ENCODE measurements at places on chromosomes 12 and 14.
A peak's percentile ranks its signal among the peaks of the same experiment; 100 is the strongest.

GRCh38 chr12:66665435-66665985 is 13.4 kb downstream of the GRIP1 start:
- no peaks in the 10 kb centered on the region for H3K27me3 ChIP-seq
- DNase-seq: no peak
- H3K4me3 ChIP-seq: no peak overlapping the region
- no peaks in the 10 kb centered on the region for H3K36me3 ChIP-seq
- no peaks in the 10 kb centered on the region for H3K4me1 ChIP-seq

GRCh38 chr12:132460571-132460970 is 29.4 kb upstream of the FBRSL1 start:
- no peak for DNase-seq
- H3K4me1 ChIP-seq: no peaks in the 10 kb centered on the region
- no peaks in the 10 kb centered on the region for H3K27me3 ChIP-seq
- no peak overlapping the region for H3K27ac ChIP-seq
- H3K4me3 ChIP-seq: no peak overlapping the region

- H3K27me3 ChIP-seq: no peaks in the 10 kb centered on the region
- H3K4me3 ChIP-seq: peak overlapping the region; percentile 48
- H3K27ac ChIP-seq: peak overlapping the region; percentile 100
- no peak for DNase-seq
- no peaks in the 10 kb centered on the region for H3K36me3 ChIP-seq
- H3K4me1 ChIP-seq: peaks cover 9% of the 10 kb centered on the region
Observed at GRCh38 chr12:13100605-13100881, 2.9 kb downstream of the GSG1 start.

DNA sequence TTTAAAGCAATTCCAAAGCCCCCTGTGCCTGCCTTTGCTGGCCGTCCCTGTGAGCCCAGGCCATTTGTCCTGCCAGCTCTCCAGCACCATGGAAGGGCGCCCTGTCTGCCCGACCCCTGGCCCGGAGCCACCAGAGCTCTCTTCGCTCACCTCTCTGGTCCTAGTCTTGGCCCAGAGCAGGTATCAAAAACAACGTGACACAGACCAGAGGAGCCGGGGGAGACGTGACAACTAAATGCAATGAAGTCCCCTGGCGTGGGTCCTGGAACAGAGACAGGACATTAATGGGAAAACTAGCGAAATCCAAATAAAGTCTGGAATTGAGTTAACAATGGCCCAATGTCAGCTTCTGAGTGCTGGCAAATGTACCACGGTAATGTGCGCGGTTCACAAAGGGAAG is 83.2 kb upstream of the DIO3 start:
- no peak overlapping the region for H3K27ac ChIP-seq
- peaks cover 20% of the 10 kb centered on the region for H3K27me3 ChIP-seq
- no peaks in the 10 kb centered on the region for H3K36me3 ChIP-seq
- no peak overlapping the region for H3K4me3 ChIP-seq
- no peak for DNase-seq
- H3K4me1 ChIP-seq: no peaks in the 10 kb centered on the region

GRCh38 chr14:38999949-39000348 is 103.1 kb downstream of the SEC23A start:
- H3K27ac ChIP-seq: no peak overlapping the region
- H3K4me3 ChIP-seq: no peak overlapping the region
- H3K27me3 ChIP-seq: no peaks in the 10 kb centered on the region

DNA sequence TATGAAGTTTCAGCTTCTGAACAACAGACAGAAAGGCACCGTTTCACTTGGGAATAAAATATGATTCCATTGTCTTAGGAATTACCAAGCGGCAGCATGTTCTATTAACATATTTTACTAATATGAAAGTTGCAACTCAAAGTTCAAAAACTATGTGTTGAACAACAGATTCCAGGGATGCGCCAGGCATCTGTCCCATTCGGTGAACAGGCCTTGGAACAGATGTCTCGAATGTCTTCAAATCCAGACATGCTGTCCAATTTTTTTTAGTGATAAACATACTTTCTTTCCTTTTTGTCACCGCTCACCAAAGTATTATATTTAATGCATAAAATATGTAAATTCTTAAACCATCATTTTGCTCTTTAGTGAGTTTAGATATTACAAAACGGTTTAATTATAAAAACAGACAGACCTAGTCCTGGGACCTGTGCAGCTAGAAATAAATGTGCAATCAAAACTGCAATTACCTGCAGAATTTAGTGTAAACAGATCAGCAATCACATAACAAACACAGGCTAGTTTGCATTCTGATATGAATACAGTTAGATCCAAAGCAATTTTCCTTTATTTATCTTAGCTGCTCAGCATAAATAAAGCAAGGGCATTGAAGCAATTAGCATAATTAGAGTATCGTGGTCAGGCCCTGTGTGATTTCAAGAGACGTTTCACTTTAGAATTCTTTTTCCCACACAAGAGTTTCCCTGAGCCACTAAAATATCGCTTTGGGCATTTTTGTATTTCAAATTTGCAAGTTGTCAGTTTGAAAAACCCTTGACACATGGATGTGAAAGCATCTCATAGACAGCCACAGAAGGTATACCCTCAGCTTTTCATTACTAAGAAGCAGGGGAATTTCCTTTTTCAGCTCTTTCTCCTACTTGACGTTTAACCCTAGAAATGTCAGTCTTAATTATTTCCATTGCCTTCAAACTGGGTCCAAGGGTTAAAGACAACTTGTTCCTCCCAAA is 420.8 kb downstream of the EGLN3 start:
- H3K27me3 ChIP-seq: no peaks in the 10 kb centered on the region
- no peak for DNase-seq
- H3K36me3 ChIP-seq: no peaks in the 10 kb centered on the region
- H3K4me3 ChIP-seq: no peak overlapping the region

- H3K27ac ChIP-seq: peak overlapping the region; percentile 45
- no peak overlapping the region for H3K4me3 ChIP-seq
- no peaks in the 10 kb centered on the region for H3K36me3 ChIP-seq
- peak; percentile 54 for DNase-seq
- no peaks in the 10 kb centered on the region for H3K27me3 ChIP-seq
Observed at GRCh38 chr14:93759719-93760307, 28.5 kb downstream of the PRIMA1 start.

DNA sequence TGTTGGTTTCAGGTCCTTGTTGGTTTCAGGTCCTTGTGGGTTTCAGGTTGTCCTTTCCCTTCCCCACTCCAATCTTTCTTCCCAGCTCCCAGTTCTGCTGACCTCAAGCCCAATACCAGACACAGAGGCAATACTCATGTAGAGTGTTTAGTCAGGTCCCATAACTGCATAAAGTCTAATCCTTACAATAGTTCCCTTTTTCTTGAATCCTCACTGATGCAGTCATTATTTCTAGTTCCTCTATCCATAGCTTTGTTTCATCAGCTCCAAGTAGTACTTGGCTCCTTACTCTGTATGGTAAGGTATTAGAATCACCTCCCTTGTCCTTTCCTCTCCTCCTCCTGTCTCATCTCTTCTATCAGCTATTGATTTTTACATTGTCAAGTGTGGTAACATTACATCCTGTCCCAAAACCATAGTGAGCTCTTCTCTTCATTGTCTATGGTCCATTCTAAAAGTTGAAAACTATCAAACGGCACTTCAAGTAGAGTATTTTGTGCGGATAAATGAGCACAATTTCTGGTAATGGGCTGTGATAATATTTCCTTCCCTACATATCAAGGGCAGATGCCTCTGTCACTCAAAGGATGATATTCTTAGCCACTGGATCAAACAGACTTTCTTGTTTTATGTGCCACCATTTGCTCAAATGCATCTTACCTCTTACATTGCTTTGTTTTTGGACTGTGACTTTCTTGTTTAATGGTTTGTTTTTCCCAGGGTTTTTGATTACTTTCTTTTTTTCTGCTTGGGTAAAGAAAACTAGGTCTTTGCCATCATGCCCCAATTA is 57.2 kb upstream of the JDP2 start:
- H3K27ac ChIP-seq: no peak overlapping the region
- peaks cover 4% of the 10 kb centered on the region for H3K4me1 ChIP-seq
- H3K4me3 ChIP-seq: no peak overlapping the region
- no peaks in the 10 kb centered on the region for H3K36me3 ChIP-seq
- H3K27me3 ChIP-seq: no peaks in the 10 kb centered on the region

DNA sequence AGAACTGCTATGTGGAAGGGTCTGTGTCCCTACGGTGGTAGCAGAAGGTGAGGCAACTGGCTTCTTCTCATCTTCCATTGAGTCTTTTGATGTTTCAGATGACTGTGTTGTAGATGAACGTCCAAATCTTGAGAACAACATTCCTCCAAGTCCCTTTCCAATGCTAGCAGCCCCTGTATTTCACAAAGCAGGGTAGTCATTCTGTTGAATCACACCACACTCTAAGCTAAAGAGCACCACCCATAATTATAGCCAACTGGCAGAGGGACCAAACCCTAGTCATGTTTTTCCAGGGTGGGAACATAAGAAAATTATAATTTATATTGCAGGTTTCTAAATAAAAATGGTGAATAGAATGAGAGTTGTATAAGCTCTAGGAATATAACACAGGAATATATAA is 98.7 kb downstream of the DDHD1 start:
- no peak overlapping the region for H3K27ac ChIP-seq
- H3K4me1 ChIP-seq: no peaks in the 10 kb centered on the region
- H3K4me3 ChIP-seq: no peak overlapping the region
- H3K27me3 ChIP-seq: no peaks in the 10 kb centered on the region
- no peaks in the 10 kb centered on the region for H3K36me3 ChIP-seq

Measured in breast epithelium (tissue), 4 donors.